Activated CD4-positive, alpha-beta T cell treated with anti-CD3 and anti-CD28 coated beads for 36 hours (primary cell): ENCODE measurements at places on chromosomes 13 and 19.

GRCh38 chr13:107807306-107808073, 407.8 kb downstream of the LIG4 start:
- DNase-seq, result no peak

- DNase-seq, result no peak
Observed at GRCh38 chr19:6209233-6209632, 70.5 kb downstream of the MLLT1 start.

GRCh38 chr13:113763254-113763653, 4.2 kb downstream of the TMEM255B start:
- DNase-seq, result no peak

DNA sequence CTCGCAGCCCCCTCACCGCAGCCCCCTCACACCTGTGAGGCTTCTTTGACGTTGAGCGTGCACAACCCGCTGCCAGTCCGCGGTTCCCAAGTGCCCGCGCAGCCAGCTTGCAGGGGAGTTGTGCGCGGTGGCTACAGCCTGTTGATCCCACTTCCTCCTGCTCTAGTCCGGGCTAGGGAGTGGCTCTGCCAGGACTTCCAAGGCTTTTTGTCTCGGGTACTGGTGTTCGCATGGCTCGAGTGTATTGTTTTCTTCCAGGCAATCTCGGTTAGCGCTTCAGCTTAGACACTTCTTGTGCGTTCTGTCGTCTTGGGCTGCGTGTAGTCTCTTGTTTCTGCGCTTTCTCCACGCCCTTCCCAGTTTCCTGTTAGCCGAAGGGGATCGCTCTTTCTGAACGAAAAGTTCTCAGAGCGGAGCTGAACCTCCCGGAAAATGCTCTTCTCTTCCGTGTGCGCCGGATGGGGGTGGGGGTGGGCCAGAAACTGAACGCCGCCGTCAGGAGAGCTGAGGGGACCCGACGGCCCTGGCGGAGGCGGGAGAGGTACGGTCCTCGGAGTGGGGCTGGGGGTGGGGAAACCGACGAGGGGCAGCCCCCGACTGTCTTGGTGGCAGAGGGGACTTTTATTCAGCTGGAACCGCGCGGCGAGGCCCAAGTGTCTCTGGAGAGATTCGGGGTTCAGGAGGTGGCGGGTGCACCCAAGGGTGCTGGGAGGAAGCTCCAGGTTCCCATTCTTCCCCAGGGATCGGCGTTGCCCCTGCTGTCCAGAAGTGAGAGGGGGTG, 697 bp upstream of the DGKH start:
- peak; percentile 70 for DNase-seq

DNA sequence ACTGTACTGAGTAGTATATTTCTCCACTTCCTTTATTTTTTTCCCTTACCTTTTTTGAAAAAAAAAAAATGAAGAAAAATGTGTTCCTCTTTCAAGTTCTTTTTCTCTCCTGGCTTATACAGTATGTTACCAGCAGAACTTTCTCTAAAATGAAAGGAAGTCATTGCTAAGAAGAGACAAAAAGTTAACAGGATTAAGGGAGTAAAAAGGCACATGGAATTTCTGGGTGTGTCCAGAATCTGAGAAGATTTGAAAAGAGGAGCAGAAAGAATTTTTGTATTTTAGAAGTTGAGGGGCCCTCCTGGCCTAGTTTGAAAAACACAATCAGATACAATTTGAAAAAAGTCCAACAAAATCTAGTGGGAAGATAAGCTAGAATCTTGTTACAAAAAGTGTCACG, 21.0 kb upstream of the TRIM13 start:
- DNase-seq, result no peak

- DNase-seq, result no peak
Observed at GRCh38 chr13:61954092-61954491, 538.4 kb upstream of the PCDH20 start.

DNA sequence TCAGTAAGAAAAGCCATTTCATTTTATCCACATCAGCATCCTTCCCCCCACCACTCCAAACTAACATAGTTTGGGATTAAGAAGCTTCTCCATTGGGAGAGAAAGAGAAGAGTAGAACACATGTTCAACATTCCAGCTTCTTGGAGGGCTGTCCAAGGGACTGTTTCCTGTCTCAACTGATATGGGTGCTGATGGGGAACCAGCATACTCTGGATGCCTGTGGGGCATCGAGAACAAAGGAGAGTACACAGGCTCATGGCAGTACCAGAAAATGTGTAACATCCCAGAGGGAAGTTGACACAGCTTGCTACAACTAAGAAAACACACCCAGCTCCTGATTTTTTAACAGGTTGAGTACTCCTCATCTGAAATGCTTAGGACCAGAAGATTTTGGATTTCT, 24.7 kb downstream of the SUCLA2 start:
- DNase-seq, result no peak

DNA sequence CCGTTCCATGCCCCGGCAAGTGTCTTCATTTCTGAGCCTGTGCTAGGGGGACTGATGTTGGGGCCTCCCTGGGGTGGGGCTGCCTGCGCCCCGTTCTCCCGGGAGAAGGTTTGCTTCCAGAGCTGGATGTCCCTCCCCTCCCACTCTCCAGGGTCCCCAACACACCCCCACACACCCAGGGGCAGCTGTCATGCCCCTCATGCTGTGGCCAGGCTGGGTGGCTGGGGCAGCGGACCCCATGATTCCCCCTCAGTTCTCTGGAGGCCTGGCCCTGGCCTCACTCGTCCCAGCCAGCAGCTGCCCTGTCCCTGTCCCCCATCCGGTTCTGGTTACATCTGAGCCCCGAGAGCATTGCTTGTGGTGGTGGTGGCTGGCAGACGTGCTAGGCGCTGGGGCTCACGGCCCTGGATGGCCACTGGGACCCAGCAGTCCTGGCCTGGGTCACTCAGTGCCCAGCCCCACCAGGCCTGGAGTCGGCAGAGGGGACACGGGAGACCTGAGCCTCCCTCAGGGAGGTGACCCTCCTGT, 184.8 kb downstream of the KDM4B start:
- DNase-seq, result no peak

DNA sequence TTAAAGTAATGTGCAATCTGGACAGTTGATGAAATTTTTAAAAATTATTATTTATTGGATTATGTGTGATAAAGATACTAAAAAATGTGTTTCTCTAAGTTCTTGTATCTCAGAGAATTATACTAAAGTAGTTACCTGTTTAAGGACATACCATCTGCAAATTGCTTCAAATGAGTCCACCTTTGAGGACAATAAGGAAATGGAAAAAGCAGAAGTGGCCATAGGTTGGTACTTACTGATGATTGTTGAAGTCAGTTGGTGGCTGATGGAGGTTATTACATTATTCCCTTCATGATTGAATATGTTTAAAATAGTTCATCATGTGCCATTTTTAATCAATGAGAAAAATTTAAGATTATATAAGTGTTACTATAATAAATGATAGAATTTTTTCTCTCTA, 367.0 kb downstream of the MYO16 start:
- no peak for DNase-seq

DNA sequence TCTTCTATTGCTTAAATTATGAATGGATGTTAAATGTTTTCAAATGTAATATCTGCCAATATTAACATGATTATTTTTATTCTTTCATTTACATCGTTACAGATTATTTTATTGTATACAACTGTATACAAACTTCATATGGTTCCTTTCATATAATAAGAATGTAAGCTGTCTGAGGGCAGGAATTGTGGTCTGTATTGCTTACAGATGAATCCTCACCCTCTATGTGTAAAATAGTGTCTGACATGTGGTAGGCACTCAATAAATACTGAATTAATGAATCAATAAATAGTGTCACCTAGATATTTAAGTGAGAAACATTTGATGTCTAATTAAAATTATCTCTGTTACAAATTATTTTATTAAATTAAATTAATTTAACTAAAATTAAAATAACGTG, 7.8 kb downstream of the FPR3 start:
- no peak for DNase-seq

- DNase-seq, result no peak
Observed at GRCh38 chr19:28968721-28969120, 244.2 kb downstream of the UQCRFS1 start.

DNA sequence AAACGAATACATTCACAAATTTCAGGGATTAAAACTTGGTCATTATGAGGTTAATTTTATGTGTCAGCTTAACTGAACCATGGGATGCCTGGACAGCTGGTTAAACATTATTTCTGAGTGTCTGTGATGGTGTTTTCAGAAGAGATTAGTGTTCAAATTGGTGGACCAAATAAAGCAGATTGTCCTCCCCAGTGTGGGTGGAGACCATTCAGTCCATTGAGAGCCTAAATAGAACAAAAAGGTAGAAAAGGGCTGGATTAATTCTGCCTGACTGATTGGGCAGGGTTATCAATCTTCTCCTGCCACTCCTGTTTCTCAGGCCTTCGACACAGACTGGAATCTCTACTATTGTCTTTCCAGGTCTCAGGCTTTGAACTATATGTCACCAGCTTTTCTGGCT, 203.8 kb upstream of the SLITRK6 start:
- DNase-seq, result no peak

DNA sequence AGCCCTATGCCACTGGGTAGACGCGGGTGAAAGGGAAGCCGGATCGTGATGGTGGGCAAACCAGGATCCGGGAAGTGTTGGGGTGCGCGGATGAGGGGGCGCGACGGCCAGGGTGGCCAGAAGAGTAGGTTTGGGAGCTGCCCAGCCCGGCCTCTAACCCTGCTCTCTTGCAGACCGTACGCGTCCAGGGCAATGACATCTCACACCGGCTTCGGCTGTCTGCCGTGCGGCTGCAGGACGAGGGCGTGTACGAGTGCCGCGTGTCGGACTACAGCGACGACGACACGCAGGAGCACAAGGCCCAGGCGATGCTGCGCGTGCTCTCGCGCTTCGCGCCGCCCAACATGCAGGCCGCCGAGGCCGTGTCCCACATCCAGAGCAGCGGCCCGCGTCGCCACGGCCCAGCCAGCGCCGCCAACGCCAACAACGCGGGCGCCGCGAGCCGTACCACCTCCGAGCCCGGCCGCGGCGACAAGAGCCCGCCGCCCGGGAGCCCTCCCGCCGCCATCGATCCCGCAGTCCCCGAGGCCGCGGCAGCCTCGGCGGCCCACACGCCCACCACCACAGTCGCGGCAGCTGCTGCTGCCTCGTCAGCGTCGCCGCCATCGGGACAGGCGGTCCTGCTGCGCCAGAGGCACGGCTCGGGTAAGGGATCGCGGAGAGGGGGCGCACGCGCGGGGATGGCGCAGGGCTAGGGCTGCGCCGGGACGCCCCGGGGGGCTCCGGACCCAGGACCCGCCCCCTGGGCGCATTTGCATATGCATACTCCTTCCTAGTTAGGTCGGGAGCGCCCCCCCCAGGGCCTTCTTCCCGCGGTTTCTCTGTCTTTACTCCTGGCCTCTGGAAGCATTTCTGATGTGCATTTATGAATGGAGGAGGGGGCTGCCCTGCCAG, 4.1 kb downstream of the VSTM2B start:
- DNase-seq, result peak; percentile 34

DNA sequence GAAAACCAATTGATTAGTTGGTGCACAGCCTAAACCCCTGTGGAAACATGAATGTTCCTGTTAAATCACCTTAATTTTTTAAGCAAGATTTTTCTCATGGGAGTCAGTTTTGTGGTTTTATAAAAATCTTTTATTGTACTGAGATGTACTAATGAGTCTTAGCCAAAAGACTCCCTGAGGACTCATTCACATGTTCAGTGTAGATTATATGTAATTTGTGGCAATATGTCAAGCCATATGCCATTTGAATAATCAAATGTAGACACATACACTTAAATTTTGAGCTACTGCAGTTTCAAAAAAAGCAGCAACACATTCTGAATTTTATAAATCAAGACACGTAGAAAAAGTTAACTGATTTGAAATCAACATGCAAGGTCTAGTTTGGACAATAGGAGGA, 395.2 kb downstream of the MYO16 start:
- DNase-seq, result no peak

DNA sequence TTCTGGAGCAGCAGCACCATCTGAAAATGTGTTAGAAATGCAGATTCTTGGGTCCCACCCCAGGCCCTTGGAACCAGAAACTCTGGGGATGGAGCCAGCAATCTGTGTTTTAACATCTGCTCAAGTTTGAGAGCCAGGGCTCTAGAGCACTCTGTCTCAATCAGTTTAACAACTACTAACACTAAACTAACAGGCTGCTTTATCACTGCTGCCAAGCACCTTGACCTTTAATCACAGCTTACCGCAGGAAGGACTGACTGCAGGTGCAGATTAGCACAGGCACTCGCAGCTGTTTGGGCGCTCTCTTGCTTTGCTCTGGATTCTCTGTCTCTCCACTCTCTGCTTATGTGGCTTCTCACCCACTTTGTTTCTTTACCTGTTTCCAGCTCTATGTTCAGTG, 163.5 kb downstream of the MTUS2 start:
- DNase-seq, result no peak

DNA sequence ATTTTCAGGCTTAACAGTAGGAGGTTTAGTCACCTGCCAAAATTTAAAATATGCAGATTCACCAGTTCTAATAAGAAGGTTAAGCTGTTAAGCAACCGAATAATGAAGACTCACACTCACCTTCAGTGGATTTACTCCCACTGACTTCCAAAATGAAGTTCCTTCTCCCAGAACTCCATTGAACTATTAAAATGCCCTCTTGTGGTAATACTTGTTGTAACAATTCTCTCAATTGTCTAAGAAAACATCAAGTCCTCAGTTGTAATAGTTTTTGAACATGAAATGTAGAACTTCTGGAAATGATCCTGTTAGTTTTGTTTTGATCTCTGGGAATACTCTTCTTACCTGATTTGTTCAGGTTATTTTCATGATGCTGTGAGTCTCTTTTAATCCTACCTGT, 522.0 kb upstream of the ATXN8OS start:
- no peak for DNase-seq

GRCh38 chr13:50842251-50842989, 1.1 kb downstream of the DLEU7 start:
- no peak for DNase-seq

DNA sequence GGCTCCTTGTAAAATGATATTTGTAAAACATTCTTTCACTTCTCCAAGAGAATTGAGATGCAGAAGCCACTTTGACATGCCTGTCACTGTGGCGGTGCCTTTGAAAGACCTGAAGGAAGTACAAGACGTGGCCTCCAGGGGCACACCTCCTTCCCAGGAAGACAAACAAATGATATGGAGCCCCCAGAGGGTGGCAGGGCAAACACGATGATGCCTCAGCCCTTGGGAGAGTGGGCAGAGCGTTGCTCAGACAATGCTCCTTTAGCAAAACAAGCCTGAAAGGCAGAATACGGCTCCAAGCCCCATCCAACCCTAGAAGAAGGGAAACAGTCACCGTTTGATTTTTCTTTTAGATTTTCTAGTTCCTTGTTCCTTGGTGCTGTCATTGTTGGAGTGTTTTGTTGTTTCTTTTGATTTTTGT, 9.2 kb upstream of the ATP12A start:
- DNase-seq, result peak; percentile 43

GRCh38 chr13:91544723-91545122, 146.3 kb downstream of the GPC5 start:
- DNase-seq, result no peak
